Pancreas (tissue), 10 donors: ENCODE measurements at places on chromosomes 6 and 20.

DNA sequence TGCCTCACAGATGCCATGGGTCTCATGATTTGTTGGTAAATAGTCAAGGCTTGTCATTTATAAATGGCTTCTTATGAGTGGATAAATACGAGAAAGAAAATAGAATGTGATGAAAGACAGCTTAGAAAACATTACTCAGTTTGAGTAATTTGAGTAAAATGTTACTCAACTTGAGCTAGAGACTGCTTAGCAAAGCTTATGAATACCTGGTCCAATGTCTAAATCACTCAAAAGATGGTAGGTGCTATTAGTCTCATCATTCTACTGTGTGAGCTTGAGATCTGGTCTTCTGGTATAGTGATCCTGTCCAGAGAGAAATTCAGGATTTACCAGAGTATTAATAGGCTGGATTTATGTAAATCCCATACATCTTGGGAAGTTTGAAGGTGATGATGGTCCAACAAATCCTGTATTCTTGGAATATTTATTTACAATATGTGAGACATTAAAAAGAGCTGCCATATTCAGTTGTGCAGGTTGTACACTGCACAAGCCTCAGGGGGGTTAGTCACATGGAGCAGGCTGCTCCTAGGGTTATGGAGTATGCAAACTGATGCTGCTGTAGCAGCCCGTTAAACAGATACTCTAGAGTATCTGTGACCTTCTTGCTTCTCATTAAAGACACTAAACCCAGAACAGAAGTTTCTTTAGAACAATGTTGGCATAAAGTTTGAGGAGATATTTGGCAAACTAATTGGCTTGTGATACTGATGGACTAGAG lies 112.9 kb downstream of the RCAN2 start:
- DNase-seq = no peak

GRCh38 chr20:50267041-50267865 lies 76.6 kb downstream of the CEBPB start:
- peak; percentile 77 for DNase-seq

- DNase-seq = no peak
Measured at GRCh38 chr20:36624944-36625324, 19.4 kb downstream of the RAB5IF start.

DNA sequence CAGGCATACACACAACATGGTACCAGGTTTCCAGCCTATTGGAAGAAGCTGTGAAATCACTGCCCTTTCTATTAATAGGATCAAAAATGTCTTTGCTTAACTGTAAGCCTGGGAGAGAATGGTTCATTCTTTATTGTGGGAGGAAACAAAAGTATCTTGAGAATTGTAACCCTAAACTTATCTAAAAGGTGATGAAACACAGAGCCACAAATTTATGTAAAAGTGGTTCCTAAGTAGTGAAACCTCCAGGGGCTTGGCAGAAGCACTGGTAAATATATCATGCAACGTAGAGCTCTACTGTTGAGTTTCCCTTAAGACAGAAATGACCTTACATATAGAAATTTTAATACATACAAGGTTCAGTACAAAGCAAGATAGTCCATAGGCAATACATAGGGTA lies 17.2 kb upstream of the NOX3 start:
- no peak for DNase-seq

GRCh38 chr6:87029711-87030314 lies 65.1 kb downstream of the CGA start:
- no peak for DNase-seq

GRCh38 chr6:43290905-43291355 lies 7.1 kb upstream of the SLC22A7 start:
- peak; percentile 11 for DNase-seq

GRCh38 chr6:111709615-111710398 lies 104.1 kb upstream of the TRAF3IP2 start:
- DNase-seq = peak; percentile 65
